Diencephalon (tissue), 1 donor: ENCODE measurements at places on chromosomes 4 and X. TPM values are rescaled to one million over a fixed set of nuclear protein-coding genes. Genes with fewer than 3 reads are reported as not detected.

CPLX1 gene
- 3.5 TPM for total RNA-seq

KLB gene
- 0.46 TPM for total RNA-seq

PARM1 gene
- 35.3 TPM for total RNA-seq

PCSK1N gene
- 157 TPM for total RNA-seq

COX7B2 gene
- not detected for total RNA-seq

CLDN22 gene
- not detected for total RNA-seq

NWD2 gene
- 14.8 TPM for total RNA-seq

GATA1 gene
- total RNA-seq = not detected

GPR143 gene
- 3.9 TPM for total RNA-seq

NDST3 gene
- 30.2 TPM for total RNA-seq
